SW480 (cell line): ENCODE measurements at places on chromosomes 3 and 15.

GRCh38 chr3:52730681-52731080 lies 24.8 kb downstream of the SPCS1 start:
- DNase-seq: no peak

GRCh38 chr3:94280958-94281357 lies 218.1 kb downstream of the NSUN3 start:
- no peak for DNase-seq

- no peak for DNase-seq
Observed at GRCh38 chr15:52121896-52122295, 9.3 kb upstream of the BCL2L10 start.

DNA sequence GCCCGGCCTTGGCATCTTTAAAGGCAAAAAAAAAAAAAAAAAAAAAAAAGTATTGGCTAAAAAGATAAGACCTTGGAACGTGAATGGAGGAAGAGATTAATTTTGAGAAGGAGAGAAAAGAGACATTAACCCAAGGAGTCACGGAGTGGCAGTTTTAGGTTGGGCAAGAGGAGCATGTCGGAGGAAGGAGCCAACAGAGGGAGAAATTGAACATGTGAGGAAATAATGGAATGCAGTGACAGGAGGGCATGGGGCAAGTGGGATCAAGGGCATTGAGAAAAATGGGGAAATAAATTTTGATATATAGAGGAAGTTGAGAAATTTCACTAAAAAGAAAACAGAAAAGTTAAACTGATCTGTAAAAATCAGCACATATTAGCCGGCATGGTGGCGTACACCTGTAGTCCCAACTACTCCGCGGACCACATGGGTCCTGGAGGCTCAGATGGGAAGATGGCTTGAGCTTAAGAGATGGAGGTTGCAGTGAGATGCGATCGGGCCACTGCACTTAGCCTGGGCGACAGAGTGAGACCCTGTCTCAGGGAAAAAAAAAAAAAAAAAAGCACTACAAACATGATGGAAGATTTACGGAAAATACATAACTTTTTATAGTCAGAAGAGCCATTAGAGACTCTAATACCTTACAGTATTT lies 1.2 kb downstream of the HAUS2 start:
- no peak for DNase-seq

DNA sequence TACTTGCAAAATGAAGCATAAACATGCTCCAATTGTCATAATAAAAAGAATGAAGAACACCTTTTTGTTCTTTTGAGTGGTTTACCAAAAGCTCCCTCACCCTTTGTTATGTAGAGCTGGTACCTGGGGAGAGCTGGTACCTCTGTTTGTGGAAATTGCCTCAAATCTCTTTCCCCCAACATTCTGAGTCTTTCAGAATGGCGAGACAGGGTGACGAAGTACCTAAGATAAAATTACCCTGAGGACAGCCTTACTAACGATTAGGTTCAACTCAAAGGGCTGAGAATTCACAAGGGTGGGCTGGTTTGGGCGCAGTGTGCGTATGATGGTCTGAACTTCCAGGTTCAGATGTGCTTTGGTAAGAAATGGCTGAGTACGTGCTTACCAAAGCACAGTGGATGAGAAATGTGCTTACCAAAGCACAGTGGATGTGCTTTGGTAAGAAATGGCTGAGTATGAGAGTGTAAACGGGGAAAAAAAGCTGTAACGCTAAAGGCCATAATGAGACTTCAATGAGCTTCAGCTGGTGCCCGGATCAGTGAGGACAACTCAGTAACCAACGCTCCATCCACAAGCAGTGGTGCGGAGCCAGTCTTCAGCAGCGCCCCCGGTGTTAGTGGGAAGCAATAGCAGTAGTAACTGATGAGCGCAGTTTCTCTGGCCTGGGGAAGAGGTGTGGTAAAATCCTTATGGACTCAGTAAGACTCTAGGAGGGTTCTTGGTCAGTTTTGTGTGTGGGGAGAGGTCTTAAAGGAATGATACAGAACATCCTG lies 72.3 kb upstream of the LRIG1 start:
- DNase-seq: no peak

DNA sequence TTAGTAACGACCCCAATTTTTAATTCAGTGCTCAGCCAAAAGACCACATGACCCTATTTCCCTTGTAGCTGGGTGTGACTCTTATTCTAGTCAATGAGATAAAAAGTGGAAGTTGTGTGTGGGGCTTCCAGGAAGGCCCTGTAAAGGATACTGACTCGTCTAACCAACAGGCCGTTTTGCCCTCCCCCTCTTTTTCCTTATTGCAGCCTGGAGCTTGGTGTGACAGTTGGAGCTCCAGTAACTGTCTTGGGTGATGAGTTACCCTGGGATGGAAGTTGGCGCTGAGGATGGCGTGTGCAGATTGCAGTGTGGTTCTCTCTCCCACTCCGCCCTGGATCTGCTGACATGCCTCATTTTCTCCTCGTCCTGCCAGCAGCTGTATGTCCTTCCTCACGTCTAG lies 209.3 kb upstream of the PROK2 start:
- DNase-seq: no peak

DNA sequence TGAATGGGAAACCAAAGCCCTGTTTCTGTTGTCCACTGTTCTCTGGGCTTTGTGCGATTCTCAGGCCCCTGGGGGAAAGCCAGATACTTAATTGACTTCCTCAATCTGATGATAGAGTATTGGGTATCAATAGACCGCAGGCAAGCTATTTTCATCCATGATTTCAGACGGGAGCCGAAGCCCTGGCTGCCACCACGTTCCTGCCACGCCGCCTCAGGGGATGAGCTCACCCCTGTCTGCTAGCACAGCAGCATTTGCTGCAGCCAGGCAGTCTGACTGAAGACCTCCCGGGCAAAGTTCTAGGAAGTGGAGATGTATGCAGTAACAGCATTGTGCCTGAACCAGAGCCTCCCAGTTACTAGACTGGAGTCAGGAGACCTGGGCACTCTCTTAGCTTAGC lies 69.8 kb downstream of the ISG20 start:
- no peak for DNase-seq

- DNase-seq: no peak
Observed at GRCh38 chr3:187737006-187737367, 8.3 kb downstream of the BCL6 start.

DNA sequence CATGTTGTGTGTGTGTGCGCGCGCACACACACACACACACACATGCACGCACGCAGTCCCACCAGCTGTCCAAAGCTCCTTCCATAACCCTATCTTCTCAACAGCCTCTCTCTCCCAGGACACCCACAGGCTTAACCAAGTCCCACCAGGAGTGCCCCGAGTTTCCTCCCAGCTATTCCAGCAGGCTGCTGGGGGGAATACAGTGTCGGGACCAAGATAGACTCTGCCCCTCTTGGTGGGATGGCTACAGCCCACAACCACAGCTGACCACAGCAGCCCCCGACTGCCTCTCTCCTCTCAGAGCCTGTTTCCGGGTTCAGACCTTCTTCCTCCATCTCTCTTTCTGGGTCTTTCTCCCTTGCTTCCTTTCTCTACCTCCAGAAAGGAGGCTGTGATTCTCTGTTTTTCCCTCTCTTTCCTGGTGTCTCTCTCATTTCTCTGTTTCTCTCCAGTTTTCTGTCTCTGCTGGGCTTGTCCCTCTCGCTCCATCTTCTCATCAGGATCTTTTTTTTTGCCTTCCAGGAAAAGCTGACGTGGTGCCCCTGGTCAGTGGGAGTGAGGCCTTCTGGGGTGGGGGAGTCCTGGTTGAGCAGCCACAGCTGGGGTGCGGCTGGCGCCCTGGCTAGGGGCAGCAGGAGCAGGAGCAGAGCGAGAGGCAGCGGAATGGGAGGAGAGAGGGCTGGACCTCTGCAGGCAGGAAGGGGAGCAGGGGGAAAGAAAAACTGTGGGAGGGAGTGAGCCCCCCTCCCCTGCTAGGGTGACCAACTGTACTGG lies 3.3 kb upstream of the ISLR start:
- no peak for DNase-seq

- DNase-seq: no peak
Observed at GRCh38 chr3:132351222-132351806, 34.1 kb downstream of the ACP3 start.

DNA sequence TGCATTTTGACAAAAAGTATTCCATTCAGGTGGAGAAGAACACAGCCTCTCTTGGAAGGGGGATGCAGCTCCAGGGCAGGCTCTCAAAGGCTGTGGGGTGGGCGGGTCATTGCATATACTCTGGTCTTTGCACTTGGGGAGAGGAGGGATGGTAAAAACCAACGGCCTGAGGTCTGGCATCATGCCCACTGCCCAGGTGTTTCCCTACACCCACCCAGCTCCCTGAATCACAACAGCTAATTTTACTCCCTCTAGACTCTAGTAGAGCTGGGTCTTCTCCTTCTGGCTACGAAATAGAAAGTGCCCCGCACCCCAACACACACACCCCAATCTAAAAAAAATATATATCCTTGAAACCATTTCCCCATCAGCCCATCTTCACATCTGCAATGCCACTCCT lies 1.0 kb downstream of the MYLK start:
- DNase-seq: no peak

DNA sequence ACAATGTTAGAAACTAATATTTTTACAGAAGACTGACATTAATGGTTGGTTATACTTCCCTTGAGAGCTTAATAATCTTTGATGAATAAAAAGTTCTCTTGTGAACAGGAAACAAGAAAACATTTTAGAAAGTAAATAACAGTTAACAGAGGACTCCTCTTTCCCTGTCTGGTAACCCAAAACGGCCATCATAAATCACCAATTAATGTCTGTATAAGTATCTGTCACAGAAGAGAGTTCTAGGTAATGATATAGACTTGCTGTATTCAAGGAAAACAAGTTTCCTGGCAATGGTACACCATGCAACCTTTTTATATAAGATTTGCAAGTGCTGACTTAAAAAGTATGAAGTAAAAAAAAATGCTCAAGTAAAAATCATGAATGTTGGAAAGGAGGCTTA lies 426.7 kb downstream of the SOX2 start:
- DNase-seq: no peak
